ENCODE measurements at places on chromosomes 7 and 10.

- DNase-seq = no peak
These were observed 187.2 kb downstream of the PPP1R3A start for GRCh38 chr7:113731571-113731970.

DNA sequence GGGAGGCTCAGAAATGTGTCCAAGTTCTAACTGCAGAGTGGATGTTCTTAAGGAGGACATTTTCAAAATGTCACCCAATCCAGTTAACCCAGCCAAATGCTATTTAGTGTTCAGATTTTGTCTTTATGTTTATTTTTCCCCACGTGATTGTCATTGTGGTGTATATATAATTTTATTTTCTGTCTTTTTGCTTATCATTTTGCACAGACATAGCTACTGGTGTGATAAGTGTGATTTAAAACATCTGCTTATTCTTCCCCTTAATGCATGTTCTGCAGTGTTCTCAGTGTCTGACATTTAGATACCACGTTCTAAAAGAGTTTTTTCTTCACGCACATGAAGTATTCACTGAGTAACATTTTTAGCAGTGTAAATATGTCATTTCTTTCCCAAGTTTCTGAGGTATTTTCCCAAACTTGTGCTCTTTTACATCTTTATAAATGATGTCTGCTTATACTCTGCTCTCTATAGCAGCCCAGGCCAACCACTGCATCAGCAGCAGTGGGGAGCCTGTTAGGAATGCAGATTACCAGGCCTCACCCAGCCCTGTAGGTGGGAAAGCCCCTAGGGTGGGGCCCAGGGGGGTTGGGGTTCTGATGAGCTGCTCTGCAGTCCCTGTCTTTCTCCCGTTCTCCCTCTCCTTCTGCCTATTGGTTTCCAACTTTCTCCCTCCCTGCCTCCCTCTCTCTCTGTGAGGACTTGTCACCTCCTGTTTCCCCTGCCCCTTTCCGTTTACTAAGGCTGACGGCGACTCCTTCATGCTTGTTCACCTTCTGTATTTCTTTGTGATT lies 20.8 kb downstream of the ADCY1 start:
- DNase-seq = no peak

GRCh38 chr10:128125944-128126764 lies at the start of gene MKI67:
MKI67 (minus strand) TSS chr10:128126423; CDS start chr10:128125667, 756 bp downstream.
- DNase-seq = peak; percentile 78

DNA sequence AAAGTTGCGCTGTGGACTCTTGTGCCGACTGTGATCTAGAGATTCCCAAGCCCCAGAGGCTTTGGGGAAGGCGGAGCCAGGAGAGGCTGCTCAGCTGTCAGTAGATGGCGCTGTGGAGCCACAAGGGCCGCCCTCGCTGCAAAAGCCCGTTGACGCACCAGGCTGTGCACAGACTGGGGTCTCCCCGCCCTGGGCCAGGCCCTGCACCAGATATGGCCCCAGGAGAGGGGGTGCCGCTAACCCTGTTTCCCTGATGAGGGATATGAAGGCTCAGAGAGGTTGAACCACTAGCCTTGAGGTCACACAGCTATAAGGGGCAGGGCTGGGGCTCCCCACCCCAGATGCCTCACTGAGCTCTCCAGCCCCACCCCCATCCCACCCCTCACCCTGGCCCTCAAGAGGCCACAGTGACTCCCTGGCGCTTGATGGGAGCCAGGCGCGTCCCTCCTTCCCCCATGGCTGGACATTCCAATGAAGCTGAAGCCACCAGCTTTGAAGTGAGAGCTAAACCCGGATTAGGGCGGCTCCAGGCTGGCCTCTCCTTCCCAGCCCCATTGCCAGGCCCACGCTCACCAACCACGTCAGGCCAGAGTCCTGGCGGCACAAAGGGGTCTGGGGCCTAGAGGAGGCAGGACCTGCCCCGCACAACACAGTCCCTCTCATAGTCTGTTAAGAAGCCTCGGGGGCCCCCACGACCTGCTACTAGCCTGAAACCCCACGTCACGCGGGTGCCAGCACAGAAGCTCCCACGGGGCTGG lies 26.4 kb downstream of the MYL10 start:
- peak; percentile 81 for DNase-seq

- no peak for DNase-seq
These were observed 24.7 kb upstream of the ADCYAP1R1 start for GRCh38 chr7:31027161-31027965.

GRCh38 chr7:119665796-119666195 lies 607.2 kb upstream of the KCND2 start:
- DNase-seq = no peak

DNA sequence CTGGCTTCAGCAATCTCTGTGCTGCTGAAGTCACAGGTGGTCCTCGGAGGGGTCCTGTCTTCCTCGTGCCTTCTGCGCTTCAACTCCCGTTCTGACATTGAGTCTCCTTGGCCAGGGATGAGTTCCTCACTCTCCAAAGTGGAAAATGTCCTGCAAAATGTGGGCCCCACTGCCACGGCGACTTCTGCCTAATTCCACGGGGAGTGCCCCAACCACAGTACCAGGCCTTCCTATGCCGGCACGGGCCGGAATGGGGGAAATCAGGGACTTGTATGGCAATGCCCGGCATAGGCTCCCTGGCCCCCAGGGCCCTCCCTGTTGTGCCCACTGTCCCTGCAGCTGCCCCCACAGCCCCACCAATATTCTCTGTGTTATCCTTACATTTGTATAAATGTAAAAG lies 420.5 kb downstream of the TCERG1L start:
- DNase-seq = no peak

DNA sequence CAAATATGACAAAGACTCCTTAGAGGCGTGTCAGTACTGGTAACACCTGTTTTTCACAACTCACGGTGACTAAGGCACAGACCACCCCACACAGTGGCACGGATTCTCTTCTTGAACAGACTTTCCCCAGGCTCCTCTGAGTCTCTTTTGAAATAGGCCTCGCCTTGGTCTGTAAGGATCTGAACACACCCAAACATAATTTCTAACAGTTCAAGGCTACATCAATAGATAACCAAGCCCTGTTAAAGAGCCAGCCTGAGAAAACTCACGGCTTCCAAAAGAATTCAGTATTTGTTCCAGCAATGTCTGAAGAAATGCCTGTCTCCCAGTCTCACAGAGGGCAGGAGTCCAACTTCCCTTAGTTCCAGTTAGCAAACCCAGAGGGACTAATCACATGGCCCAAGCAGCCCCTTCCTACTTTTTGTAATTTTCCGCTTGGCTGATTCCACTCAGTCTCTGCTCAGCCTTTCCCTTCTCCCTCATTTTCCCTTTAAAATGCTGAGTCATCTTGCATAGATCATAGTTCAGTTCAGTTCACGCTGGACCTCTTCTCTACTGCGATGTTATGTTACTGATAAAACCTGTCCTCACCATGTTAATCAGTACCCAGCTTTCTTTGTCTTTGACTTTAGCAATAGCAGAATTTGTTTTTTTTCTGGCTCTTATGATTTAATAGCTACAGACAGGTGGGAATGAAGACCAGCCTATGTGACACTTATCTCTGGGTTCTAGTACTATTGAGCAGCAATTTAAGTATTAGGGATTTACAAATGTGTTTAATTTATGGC lies 22.6 kb upstream of the AKR1C3 start:
- no peak for DNase-seq

DNA sequence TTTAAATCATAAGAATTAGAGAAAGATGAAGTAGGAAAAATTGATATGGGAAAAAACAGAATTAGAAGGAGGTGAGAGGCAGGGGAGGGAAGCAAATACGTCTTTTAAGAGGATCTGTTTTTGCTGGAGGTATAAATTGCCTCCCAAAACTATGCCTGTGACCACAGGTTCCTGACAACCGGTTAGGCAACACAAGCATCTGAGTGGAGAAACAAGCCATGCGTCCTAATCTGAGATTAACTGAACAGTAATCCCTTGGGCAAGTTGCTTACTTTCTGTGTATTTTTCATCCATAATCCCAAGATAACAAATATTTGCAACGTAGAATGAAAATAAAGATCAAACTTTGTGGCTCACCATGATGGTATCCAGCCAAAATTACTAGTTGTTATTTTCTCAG lies 149.2 kb downstream of the C1GALT1 start:
- no peak for DNase-seq

DNA sequence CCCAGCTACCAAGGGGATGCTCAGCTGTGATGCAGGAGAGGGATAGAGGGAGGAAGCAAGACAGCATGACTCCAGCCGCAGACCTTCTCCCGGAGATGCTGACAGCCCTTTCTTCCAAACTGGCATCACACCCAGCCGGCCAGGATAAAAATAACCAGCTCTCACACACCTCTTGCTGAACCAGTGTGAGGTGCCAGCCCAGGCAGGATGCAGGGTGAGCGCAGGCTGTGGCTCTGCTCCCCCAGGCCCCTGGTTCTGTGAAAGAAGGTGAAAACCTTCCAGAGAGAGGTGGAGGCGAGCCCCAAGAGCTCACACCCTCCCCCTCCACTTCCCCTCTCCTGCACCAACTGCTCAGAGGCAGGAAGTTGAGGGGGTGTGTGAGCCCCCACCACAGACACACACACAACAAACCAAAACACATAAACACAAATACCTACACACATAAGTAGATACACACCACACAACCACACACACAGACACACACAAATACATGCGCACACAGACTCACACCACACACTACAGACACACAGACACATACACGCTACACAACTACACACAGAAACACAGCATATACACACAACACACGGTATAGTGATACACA lies 4.0 kb downstream of the GPR15LG start:
- DNase-seq = no peak

GRCh38 chr7:101017064-101017777 lies 2.7 kb upstream of the MUC17 start:
- no peak for DNase-seq

DNA sequence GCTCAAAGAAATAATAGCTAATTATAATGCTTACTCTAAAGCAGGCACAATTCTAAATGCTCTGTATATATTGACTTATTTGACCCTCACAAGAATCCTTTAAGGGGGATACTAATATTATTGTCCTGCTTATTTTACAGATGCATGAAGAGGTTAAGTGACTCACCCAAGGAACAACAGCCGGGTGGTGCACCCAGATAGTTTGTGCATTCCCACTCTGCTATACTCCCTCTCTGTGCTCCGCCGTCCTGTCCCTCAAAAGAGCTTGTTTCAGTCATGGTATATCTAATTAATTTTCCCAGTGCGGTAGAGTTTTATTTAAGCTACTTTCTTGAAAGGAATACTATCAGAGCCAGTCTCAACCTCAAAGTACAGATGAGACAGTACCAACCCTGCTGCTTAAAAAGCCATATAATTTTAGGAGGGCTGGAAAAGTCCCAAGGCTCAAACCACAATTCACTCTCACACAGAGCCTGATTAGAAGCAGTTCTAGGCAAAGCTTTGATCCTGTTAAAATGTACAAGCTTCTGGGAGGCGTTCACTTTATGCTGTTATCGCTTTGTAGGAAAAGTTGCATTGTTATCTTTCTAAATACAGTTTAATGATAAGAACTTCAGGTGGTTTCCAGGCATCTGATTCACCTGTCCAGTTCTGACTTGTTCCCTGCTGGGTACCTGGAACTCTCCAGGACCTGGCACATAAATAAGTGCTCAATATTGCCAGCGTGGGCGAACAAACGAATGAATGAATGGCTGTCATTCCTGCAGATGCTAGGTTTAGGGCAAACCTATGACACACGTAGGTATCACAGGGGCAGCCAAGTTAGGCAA lies 261.5 kb upstream of the KLF14 start:
- no peak for DNase-seq

DNA sequence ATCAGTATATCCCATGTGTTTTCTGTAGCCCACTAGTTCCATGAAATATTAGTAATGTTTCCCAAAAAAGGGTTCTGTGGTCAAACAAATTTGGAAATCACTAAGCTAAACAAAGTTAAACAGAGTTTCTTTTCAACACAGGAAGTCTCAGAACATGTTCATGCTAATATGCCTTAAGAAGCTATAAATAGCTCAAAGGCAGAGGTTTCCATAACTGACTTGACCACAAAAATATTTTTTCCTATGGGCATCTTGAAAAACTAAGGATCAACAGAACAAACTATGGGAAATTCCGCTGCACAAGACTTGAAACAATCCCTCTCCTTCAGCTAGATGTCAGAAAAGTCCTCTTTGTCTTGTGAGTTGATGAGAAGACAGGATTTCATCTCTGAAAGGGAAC lies 59.7 kb downstream of the SEM1 start:
- no peak for DNase-seq

DNA sequence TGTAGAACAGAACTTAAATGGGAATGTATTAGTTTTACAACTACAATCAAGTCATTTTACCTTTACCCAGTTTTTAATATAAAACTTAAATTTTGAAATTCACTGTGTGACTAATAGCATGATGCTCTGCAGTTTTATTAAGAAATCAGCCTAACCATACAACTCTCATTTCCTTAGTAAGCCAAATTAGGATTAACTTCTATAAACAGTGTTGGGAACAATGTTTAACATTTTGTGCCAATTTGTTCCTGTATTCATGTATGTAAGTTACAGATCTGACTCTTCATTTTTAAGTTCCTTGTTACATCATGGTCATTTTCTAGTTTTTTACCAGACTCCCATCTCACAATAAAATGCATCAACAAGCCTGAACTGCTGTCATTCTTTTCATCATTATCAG lies 209.8 kb downstream of the ZEB1 start:
- DNase-seq = no peak

DNA sequence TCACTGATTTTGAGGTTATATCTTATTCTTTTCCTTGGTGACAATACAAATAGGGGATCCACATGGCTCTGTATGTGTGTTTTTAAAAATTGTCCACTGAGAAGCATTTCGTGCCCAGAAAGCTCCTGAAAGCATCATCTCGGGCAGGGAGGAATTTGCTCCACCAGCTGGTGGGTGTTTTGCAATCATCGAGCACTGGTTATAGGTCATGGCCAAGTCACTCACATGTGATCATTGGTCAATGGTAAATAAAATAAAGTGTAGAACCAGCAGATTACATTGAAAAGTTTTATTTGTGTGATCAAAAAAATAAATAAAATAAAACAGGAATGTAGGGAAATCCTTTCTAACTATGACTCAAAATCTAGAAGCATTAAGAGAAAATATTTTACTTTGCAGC lies 23.0 kb upstream of the SNX13 start:
- no peak for DNase-seq

DNA sequence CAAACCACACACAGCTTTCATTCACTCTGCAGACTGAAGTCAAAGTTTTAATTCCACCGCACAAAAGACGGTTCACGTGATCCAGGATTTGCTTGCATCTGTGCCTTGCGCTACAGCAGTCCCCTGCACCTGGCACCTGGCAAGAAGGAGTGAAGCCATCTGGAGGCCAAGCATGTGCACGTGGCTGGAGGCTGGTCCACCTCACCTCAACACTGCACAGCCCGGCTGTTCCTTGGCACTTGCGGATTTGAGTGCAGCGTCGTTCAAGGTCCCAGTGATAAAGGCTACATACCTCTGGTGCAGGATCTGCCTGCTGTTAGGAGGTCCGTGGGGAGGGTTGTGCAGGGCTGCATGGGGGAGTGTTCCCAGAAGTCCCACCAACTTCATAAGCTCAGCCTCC lies 248.5 kb upstream of the GRB10 start:
- DNase-seq = no peak

- no peak for DNase-seq
These were observed 38.1 kb downstream of the FOXK1 start for GRCh38 chr7:4720225-4720624.
